IPS-NIHi11 (cell line): ENCODE measurements at places on chromosomes 13 and 19.
A peak's percentile ranks its signal among the peaks of the same experiment; 100 is the strongest.

GRCh38 chr19:28349604-28350003 is 863.3 kb downstream of the UQCRFS1 start:
- DNase-seq = no peak

GRCh38 chr13:60571571-60571970 is 174.6 kb downstream of the TDRD3 start:
- DNase-seq = no peak

DNA sequence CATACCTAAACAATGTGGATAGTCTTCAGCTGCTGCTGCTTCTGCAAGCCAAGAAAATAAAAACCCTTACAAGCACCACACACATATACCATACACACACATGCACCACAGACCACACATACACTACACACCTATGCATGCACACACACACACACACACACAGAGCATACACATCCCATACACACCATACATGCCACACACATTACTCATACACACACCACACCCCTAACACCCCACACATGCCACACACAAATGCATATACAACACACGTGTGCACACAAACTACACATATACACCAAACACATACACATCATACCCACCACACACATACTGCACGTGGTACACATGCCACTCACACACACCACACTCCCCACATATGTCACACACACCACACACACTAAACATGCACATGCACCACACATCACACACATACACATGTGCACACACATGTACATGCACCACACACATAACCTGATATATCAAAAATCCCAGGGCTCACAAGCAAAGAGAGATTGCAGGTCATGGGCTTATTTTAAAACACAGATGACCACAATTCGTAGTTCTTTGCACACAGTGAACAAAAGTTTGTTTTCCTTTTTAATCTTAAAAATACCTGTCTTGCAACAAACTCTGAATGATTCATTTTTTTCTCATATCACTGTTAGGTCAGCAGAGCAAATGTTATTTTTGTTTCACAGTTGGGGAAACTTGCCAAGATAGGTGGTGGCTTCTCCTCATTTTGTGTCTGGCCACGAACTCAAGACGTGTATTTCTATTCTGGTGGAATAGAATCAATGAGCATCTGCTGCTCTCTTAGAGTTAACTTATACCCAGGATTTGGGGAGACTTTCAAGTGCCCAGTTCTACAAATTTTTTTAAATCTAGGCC is 456.6 kb downstream of the FGF9 start:
- DNase-seq = no peak

GRCh38 chr13:113971471-113972231 is 2.2 kb downstream of the C13orf46 start:
- DNase-seq = no peak

- no peak for DNase-seq
Observed at GRCh38 chr13:93147946-93148345, 78.7 kb upstream of the GPC6 start.

GRCh38 chr19:18457483-18458331 is 19.8 kb upstream of the ISYNA1 start:
- no peak for DNase-seq

DNA sequence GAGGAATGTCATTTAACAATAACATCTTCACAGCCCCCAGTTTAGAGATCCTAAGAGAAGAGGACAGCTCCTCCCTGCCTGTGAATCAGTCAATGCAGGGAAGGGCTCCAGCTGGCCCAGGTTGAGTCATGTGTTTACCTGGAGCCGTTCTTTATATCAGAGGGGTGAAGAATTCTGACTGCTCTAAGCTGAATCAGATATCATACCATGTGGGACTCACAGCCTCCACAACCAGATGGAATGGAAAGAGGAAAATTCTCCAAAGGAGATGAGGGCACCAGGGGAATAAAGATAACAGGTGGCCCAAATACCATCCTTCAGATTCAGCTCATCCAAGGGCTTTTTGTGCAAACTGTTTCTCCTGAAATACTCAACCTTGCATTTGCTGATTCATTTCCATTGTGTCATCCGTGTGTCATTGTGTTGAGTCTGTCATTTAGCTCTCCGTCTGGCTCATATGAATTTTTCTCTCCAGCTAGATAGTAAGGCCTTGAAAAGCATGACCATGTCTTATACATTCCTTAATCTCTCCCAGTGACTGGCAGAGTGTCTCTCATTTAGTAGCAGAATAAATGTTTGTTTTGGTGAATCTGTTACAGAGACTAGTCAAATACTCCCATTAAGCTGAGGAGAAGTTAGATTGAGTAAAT is 217.9 kb downstream of the RFC3 start:
- no peak for DNase-seq

- DNase-seq = no peak
Observed at GRCh38 chr13:99057310-99057975, 79.6 kb upstream of the DOCK9 start.

DNA sequence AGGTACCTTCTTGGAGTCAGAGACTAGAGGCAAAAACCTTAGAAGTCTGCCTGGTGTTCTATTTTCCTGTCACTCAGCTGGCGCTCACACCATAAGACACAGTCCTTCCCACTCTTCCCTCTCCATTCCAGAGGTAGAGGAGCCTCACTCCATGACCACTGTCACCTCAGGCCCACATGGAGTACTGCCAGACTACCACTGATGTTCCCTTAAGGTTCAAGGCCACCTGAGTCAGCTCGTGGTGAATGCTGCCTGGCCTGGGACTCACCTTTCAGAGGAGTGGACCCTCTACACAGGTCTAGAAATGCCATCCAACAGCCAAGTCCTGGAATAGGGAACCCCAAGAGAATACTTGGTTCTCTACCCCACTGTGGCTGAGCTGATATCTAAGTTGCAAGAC is 29.9 kb downstream of the RGCC start:
- DNase-seq = no peak

- DNase-seq = no peak
Observed at GRCh38 chr13:62839338-62839737, 1423.7 kb upstream of the PCDH20 start.

DNA sequence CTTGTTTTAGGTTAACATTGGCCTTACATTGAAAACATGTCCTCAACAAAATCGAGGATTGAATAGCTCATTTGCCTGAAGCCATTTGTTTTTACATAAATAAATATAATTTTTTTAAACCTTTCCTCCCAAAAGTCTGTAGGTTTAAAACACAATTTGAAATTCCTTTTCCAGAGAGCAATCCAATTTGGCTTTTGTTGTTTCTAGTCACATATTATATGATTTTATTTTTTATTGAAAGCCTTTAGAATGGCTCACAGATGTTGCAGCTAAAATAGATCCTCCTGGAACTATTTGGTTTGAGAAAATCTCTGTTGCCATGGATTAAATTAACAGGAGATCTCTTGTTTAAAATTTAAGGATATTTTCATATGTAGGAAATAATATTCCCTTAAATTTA is 512.6 kb downstream of the KLF5 start:
- no peak for DNase-seq

- peak; percentile 17 for DNase-seq
Observed at GRCh38 chr19:57786906-57787305, 17.4 kb downstream of the ZNF586 start.

- DNase-seq = no peak
Observed at GRCh38 chr19:38869160-38869835, 8.8 kb downstream of the RINL start.

- no peak for DNase-seq
Observed at GRCh38 chr13:30049692-30050091, 199.3 kb upstream of the UBL3 start.

- DNase-seq = peak; percentile 53
Observed at GRCh38 chr19:38952395-38953165, 21.8 kb downstream of the MRPS12 start.

DNA sequence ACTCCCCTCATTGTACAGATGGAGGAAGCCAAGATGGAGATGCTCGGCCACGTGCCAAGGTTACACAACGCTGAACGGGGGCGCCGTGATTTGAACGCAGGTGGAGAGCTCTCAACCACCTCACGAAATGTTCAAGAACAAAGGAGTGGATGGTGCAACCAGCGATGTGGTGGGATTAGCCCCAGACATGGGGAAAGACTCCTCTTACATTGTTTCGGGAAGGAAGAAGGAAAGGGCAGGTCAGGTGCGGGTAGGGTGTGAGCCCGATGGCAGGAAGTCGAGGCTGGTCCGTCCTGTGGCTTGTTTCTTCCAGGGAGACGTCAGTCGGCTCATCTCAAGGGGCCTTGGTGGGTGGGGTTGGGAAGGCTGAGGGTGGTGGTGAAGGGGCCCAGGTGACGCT is 7.1 kb upstream of the KLK14 start:
- no peak for DNase-seq

DNA sequence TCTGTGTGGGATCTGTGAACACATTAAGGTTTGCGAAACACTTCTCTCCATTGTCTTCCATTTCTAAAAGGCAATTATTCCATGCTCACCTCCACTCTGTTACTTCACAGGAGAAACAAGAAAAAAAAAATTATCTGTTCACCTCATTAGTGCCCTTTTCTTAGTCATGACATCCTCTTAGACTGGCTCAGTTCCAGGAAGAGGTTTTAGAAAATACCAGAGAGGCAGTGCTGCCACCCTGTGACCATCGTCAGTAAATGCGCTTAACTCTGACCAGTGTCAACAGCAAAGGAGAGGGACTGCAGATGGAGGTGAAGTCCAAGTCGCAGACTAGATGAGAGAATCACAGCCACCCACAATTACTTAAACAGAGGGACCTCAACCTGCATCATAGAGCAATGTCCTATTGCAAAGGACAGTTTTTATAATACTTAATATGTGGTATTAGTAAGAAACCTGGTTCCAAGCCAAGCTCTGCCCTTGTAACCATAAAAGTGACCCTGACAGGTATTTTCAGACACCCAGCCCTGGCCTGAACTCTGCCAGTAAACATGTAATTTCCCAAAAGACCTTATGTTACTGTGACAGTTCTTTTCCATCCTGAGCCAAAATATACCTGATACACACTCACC is 19.4 kb downstream of the CEACAM21 start:
- DNase-seq = peak; percentile 60

DNA sequence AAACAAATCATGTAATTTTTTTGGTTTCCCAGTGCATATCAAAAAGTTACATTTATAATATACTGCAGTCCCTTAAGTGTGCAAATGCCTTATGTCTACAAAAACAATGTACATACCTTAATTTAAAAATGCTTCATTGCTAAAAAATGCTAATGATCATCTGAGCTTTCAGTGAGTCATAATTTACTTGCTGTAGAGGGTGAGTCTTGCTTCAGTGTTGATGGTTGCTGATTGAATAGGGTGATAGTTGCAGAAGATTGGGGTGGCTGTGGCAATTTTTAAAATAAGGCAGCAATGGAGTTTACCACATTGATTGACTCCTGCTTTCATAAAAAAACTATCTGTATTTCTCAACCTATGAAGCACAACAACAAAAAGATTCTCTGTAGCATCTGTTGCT is 613.9 kb downstream of the TBC1D4 start:
- no peak for DNase-seq

GRCh38 chr13:111401151-111401550 is 80.7 kb downstream of the TEX29 start:
- no peak for DNase-seq

GRCh38 chr19:40424637-40425449 is 949 bp downstream of the SERTAD1 start:
- DNase-seq = no peak
